ENCODE measurements at places on chromosomes 1 and 21.

DNA sequence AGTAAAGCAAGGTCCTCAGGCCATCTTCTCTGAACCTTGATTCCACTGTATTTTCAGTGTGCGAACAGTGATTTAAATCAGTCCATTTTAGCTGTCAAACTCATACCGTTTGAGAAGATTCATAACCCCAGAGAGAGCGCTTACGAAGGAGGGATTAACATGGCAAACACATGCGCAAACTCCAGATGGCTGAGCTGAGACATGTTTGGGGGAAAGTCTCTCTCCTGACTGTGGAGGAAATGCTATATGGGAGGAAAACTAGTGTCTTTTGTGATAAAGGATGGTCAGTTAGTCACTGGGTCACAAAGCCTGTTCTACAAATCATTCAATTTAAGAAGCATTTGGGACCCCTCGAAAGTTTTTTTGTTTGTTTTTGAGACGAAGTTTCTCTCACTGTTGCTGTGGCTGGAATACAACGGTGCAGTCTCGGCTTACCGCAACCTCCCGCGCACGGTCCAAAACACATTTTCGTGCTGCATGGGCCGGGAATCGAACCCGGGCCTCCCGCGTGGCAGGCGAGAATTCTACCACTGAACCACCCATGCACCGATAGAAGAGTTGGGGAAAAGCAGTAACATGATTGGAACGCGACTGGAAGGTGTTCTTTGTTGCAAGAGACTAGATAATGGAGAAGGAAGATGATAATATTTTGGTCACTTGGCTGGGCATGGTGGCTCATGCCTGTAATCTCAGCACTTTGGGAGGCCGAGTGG is 58.4 kb upstream of the CXADR start:
- no peak for DNase-seq

DNA sequence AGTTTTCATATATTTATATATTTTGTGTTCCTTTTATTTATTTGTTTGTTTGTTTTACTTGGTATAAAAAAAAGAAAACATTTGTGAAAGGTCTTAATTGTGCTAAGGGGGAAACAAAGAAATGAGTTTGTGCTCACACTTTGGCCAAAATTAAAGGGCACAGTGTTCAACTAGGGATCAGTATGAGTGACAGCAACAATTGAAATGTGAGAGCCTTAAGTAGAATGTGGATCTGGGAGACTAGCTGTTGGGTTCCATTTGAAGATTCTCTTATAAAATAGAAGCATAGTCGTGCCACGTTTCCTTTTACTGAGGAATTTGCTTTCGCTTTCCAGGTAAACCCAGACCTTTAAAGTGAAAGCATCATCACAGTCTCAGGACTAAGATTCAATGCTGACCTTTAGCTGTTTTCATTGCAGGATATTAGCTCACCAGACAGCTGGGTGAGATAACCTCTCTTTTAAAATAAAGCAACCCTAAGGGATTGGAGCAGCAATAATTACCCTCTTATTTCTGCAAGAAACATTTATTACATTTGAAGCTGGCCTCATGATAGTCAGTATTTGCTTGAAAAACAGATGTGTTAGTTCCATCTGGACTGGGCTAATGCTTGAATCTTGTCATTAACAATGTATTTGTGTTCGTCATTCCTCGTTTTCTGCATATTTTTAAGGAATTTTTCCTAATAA is 37.1 kb upstream of the CD55 start:
- DNase-seq, result no peak

DNA sequence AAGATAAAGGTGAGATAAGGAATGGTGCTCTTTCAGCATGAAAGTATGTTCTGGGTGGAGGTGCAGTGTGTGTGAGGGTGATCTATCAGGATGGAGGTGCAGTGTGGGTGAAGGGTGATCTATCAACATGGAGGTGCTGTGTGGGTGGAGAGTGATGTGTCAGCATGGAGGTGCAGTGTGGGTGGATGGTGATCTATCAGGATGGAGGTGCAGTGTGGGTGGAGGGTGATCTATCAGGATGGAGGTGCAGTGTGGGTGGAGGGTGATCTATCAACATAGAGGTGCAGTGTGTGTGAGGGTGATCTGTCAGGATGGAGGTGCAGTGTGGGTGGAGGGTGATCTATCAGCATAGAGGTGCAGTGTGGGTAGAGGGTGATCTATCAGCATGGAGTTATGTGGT is 12.3 kb upstream of the MAP10 start:
- no peak for DNase-seq

GRCh38 chr1:116361648-116362047 is 11.4 kb upstream of the ATP1A1 start:
- DNase-seq, result no peak

GRCh38 chr1:42034426-42034825 is 115.7 kb upstream of the HIVEP3 start:
- DNase-seq, result no peak

DNA sequence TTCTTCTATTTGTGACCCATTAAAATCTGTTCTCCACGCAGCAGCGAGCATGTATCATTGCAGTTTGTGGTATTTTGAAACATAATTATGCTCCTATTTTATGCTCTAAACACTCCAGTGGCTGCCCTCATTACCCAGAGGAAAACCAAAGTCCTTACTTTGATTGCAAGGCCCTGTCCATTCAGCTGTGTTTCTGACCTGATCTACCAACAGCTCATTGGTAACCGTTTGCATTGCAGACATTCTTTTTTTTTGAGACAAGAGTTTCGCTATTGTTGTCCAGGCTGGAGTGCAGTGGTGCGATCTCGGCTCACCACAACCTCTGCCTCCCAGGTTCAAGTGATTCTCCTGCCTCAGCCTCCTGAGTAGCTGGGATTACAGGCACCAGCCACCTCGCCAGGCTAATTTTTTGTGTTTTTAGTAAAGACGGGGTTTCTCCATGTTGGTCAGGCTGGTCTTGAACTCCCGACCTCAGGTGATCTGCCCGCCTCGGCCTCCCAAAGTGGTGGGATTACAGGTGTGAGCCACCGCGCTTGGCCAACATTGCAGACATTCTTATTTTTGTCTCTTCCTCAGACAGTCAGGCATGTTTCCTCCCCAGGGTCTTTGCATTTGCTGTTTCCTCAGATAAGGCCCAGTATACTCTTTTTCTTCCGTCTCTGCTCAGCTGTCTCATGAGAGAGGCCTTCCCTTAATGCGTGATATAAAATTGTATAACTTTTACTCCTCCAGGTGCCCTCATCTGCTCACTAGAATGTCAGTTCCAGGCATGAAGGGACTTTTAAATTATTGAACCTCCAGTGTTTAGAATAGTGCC is 32.5 kb downstream of the THRAP3 start:
- no peak for DNase-seq

DNA sequence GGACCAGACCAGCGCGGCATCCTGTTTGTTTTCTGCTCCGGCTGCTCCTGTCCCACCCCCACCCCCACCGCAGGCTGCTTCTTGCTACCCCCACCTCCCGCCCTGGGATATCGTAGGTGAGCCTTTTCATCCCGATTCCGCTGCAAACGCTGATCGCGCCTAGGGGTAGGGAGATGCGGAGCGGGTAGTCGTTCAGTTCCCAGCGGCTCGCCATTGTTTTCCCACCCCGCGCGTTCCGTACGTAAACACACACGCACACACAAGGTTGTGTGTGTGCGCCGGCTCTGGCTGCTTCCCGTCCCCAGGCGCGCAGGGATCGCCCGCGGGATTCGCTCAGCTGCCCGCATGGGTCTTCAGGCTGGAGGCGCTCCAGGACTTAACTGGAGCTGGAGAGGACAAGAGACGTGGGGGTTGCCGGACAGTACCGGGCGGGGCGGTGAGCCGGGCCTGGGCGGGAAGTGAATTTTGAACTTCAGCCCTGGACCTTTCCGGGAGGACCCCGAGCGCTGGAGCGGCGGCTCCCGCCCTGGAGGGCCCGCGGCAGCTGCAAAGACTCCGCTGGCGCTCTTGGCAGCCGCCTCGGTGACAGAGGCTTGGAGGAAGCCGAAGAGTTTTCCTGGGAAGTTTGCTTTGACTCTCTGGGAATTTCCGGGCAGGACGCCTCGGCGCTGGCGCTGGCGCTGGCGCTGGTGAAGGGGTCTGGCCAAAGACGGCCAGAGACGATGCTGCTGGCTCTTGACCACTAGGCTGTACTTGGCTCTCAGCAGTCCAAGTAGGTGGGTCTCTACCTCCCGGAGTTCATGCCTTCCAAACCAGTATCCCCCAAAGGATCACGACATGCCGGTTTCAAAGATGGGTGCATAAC is 1.6 kb downstream of the SOX13 start:
- no peak for DNase-seq

- DNase-seq, result no peak
Observed at GRCh38 chr1:233427907-233428306, 100.4 kb downstream of the MAP3K21 start.
